DND-41 (cell line): ENCODE measurements at places on chromosomes 4 and X.

- no peaks in the 10 kb centered on the region for H3K27me3 ChIP-seq
- H3K36me3 ChIP-seq = no peaks in the 10 kb centered on the region
- no peak overlapping the region for H3K27ac ChIP-seq
- H3K4me3 ChIP-seq = no peak overlapping the region
Observed at GRCh38 chr4:86845593-86845992, 3.6 kb downstream of the SLC10A6 start.

- no peak overlapping the region for H3K27ac ChIP-seq
- H3K4me3 ChIP-seq = no peak overlapping the region
- DNase-seq = no peak
- no peaks in the 10 kb centered on the region for H3K4me1 ChIP-seq
- no peaks in the 10 kb centered on the region for H3K27me3 ChIP-seq
Observed at GRCh38 chr4:39227906-39228305, 45.6 kb downstream of the WDR19 start.

DNA sequence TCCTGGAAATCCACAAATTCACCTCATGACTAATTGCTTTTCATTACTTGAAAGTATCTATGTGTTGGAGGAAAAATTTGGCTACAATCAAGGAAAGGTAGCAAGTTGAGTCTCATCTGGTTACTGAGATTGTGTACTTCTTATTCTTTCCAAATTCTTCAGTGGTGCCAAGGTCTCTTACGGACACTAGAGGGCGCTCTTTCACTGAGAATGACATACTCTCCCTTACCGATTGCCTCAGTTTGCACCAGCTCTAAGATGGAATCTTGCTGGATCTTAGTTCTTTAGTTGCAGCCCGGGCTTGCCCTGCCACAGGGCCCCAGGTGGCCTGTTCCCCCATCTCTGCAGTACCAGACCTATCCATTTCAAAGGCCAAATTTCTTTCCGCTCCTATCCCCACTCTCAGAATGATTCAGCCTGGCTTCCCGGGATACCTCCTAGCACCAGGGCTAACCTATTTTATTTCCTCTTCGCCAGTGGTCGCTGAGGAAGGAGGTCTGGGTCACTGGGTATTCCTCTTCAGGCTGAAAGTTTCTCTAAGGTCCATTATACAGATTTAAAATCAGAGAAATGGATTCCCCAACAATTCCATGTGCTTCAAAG lies 24.6 kb upstream of the GPR50 start:
- DNase-seq = peak; percentile 28
- H3K27ac ChIP-seq = no peak overlapping the region
- no peaks in the 10 kb centered on the region for H3K27me3 ChIP-seq
- no peaks in the 10 kb centered on the region for H3K4me1 ChIP-seq

DNA sequence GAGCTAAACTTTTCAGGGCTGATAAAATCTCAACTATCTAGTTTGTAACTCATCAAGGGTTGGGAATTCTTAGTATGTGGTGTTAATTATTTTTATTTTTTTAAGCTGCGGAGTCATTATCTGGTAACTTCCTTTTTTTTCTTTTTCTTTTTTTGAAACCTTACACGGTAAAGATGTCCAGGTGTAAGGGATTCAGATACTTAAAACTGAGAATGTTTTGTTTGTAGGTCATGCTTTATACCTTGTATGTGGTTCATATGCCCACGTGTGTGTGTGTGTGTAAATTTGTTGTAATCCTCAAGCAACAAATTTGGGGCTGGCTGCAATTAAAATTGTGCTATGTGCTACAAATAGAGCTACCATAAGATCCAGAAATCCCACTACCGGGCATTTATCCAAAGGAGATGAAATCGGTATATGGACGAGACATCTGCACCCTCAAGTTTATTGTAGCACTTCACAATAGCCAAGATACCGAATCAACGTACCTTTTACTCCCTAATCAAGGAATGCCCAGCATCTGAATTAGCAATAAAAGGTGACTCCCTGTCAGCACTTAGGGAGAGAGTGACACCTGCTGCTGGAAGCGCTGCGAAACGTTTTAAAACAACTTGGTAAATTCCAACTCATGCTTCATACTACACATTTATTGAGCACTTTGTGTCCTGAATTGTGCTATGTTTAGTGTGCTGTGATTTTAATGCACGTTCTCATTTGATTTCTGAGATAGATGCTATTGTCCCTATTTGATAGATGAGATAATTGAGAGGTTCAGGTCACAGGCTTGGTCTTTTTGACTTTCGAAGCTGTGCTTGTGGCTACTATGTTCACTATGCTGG lies 16.1 kb downstream of the MSMO1 start:
- H3K27me3 ChIP-seq = no peaks in the 10 kb centered on the region
- no peak for DNase-seq
- no peaks in the 10 kb centered on the region for H3K4me1 ChIP-seq
- H3K4me3 ChIP-seq = no peak overlapping the region
- peaks cover 54% of the 10 kb centered on the region for H3K36me3 ChIP-seq

GRCh38 chr4:61143461-61143860 lies 56.7 kb upstream of the ADGRL3 start:
- no peak for DNase-seq
- no peaks in the 10 kb centered on the region for H3K27me3 ChIP-seq
- no peaks in the 10 kb centered on the region for H3K36me3 ChIP-seq
- no peak overlapping the region for H3K4me3 ChIP-seq
- no peaks in the 10 kb centered on the region for H3K4me1 ChIP-seq
- H3K27ac ChIP-seq = no peak overlapping the region

- no peaks in the 10 kb centered on the region for H3K4me1 ChIP-seq
- no peak overlapping the region for H3K4me3 ChIP-seq
- no peak for DNase-seq
Observed at GRCh38 chrX:34053931-34054330, 78.2 kb downstream of the FAM47A start.

GRCh38 chr4:172813359-172813923 lies 355.2 kb upstream of the GALNT7 start:
- H3K27ac ChIP-seq = no peak overlapping the region
- no peaks in the 10 kb centered on the region for H3K27me3 ChIP-seq
- H3K4me1 ChIP-seq = no peaks in the 10 kb centered on the region
- DNase-seq = no peak

- no peak overlapping the region for H3K27ac ChIP-seq
- H3K4me3 ChIP-seq = no peak overlapping the region
- no peak for DNase-seq
- H3K4me1 ChIP-seq = no peaks in the 10 kb centered on the region
- no peaks in the 10 kb centered on the region for H3K27me3 ChIP-seq
Observed at GRCh38 chr4:26135331-26135730, 185.5 kb upstream of the RBPJ start.

DNA sequence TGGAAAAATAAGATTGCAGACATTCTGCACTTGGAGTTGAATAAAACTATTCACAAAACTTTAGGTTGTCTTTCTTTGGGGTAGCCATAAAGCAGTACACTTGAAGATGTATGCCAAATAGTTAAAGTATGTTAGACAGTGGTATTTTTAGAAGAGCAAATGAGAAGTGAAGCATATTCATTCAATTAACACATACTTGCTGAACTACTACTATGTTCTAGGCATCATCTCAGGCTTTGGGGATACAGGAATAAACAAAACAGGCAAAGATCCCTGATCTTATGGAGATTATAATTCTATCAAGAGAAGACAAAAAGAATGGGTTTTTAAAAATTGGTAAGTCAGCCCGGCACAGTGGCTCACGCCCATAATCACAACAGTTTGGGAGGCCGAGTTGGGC lies 29.0 kb downstream of the RBMX start:
- H3K4me3 ChIP-seq = no peak overlapping the region
- no peaks in the 10 kb centered on the region for H3K4me1 ChIP-seq
- no peaks in the 10 kb centered on the region for H3K27me3 ChIP-seq
- H3K27ac ChIP-seq = no peak overlapping the region
- peaks cover 20% of the 10 kb centered on the region for H3K36me3 ChIP-seq

- no peak overlapping the region for H3K4me3 ChIP-seq
- peaks cover 51% of the 10 kb centered on the region for H3K36me3 ChIP-seq
- peak; percentile 66 for DNase-seq
- no peaks in the 10 kb centered on the region for H3K4me1 ChIP-seq
- no peaks in the 10 kb centered on the region for H3K27me3 ChIP-seq
- H3K27ac ChIP-seq = no peak overlapping the region
Observed at GRCh38 chrX:10119399-10119990, 37.3 kb upstream of the CLCN4 start.

DNA sequence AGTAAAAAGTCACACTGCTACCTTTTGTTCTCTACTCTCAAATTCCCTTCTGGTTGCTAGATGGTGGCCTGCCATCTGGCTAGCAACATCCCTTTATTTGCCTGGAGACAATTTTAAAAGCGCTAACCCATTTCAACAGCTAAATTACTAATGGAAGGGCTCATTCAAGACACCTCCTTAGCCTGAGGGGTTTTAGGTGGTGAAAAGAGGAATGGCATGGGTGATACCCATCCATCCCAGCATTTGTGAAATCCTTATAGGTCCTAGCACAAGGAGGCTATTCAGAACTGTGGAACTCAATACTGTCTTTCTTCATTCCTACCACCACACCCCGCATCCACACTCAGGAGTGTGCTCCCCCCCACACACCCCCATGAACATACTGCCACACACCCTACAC lies 33.5 kb downstream of the ARHGEF9 start:
- H3K4me1 ChIP-seq = peaks cover 42% of the 10 kb centered on the region
- DNase-seq = no peak
- no peaks in the 10 kb centered on the region for H3K36me3 ChIP-seq
- H3K4me3 ChIP-seq = no peak overlapping the region
- H3K27ac ChIP-seq = no peak overlapping the region

- no peaks in the 10 kb centered on the region for H3K36me3 ChIP-seq
- no peak overlapping the region for H3K27ac ChIP-seq
- DNase-seq = no peak
- H3K4me1 ChIP-seq = no peaks in the 10 kb centered on the region
- H3K4me3 ChIP-seq = no peak overlapping the region
- no peaks in the 10 kb centered on the region for H3K27me3 ChIP-seq
Observed at GRCh38 chr4:4329496-4329895, 39.4 kb downstream of the ZBTB49 start.

DNA sequence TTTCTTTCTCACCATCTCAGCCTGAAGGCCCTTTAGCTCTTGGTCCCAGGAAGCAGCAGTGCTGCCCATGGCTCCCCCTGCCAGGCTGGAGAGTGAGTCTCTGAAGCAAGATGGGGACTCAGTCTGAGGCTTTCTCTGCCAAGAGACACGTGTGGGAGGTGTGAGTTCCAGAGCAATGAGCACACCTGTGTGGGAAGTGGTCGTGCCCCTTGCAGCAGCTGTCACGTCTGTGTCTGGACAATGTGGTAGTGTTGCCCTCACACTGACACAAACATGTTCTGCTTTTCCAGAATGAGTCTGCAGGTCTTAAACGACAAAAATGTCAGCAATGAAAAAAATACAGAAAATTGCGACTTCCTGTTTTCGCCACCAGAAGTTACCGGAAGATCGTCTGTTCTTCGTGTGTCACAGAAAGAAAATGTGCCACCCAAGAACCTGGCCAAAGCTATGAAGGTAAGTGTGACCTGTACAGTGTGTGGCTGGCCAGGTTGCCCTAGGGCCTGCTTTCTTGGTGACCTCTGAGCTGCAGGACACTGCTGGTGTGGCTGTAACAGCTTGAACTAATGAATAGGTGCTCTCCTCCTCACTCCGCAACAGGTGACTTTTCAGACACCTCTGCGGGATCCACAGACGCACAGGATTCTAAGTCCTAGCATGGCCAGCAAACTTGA lies 1.9 kb downstream of the TACC3 start:
- H3K4me1 ChIP-seq = peaks cover 67% of the 10 kb centered on the region
- peak overlapping the region; percentile 91; the same call in 1 of the 2 replicates for H3K4me3 ChIP-seq
- H3K27me3 ChIP-seq = no peaks in the 10 kb centered on the region
- H3K27ac ChIP-seq = peak overlapping the region; percentile 84
